ENCODE measurements at places on chromosomes 6 and 20.

DNA sequence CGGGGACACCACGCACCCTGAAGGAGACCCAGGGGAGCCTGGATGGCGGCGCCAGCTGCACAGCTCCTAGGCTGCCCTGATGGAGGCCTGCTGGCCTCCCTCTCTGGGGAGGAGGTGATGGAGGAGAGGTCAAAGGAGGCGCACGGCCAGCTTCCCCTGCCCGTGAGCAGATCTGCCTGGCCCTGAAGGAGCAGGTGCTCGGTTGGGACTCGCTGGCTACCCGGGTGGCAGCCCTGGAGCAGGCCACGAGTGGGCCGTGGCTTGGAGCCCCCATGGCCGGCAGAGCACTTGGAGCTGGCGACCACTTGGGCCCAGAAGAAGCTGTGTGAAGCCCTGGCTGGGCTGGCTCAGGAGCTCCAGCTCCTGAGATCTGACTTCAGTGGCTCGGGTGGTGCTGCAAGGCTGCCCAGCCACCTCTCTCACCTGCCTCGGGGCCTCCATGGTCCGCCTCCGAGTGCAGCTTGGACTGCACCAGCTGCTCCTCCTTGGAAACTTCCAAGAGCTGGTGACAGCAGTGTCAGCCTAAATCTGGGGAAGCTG is 7.5 kb upstream of the RAET1E start:
- no peak for DNase-seq

GRCh38 chr6:169173532-169174268 is 79.9 kb downstream of the THBS2 start:
- no peak for DNase-seq

- peak; percentile 80 for DNase-seq
Observed at GRCh38 chr6:45922728-45923351, 92.8 kb downstream of the CLIC5 start.

- DNase-seq: peak; percentile 52
Observed at GRCh38 chr20:23059846-23060245, 10.4 kb upstream of the THBD start.

DNA sequence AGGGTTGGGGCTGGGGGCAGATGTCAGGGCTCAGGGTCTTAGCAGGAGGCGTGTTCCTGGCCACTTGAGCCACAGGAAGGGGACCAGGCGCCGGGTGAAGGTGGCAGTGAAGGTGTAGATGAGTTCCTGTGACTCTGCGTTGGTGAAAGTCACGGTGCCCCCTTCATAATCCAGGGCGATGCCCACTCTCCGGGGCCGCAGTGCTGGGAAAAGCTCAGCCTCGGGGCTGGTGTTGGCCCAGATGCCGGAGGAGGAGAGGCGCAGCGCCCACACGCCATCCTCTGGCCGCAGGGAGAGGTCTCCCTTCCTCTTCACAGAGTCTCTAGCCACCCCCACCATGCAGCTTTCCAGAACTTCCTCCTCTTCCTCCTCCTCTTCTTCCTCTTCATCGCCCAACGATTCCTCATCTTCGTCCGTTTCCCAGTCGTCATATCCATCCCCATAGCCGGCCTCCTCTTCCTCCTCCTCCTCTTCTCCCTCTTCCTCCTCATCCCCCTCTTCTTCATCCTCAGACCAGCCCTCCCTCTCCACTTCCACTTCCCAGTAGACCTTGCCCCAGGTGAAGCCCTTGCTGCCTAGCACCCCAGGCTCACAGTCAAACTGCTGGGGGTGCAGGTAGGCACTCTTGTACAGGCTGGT is 22.6 kb downstream of the TRIM15 start:
- DNase-seq: no peak

DNA sequence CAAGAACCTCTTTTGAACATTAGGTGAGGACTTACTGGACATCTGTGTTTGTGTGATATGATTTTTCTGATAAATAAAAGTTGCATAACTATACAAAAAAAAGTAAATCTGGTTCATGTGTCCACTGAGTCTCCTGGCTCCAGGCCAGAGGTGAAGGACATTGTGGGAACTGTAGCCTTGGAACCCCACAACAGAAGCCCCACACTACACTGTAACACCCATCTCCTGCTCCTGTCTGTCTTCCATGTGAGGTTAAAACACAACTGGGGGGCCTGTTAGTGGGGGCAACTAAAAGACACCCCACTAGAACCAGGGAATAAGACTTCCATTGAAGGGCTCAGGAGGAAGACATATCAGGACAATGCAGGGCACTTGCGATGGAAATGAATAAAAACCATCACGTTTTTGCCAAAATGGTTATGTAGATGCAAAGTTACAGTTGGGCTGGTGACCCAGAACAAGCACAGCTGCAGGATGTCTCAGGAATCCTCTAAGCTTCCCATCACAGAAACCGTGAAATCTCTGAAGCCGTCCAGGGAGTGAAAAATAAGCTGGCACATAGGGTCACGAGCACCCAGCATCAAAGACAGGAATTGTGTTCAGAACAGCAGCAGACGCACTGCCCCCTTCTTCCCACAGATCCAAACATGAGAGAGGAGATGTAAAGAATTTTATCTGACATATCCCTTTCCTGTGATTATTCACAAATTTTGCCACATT is 36.7 kb upstream of the PCSK2 start:
- DNase-seq: no peak

DNA sequence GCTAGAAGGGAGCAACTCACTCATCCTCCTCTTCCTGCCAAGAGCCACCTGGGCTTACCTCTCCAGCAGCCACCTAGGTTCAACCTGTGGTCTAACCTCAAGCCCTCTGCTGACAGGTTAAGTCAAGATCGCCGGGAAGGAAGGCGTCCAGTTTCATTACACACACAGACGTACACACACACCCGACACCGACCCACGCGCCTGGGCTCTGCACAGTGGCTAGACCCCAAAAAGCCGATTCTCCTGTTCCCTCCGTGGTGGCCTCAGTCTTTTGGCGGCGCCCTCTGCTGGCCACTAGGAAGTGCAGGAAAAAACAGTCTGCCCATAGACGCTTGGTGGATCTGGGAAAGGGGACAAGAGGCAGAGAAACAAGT is 52.8 kb downstream of the MRPL14 start:
- peak; percentile 87 for DNase-seq

GRCh38 chr20:32968478-32969241 is 35.6 kb downstream of the SUN5 start:
- DNase-seq: no peak

GRCh38 chr6:31114541-31114878 is at the start of gene PSORS1C1:
Gene PSORS1C1 (plus strand): TSS chr6:31114800. CDS start chr6:31129633, 14,833 bp downstream.
- DNase-seq: no peak

DNA sequence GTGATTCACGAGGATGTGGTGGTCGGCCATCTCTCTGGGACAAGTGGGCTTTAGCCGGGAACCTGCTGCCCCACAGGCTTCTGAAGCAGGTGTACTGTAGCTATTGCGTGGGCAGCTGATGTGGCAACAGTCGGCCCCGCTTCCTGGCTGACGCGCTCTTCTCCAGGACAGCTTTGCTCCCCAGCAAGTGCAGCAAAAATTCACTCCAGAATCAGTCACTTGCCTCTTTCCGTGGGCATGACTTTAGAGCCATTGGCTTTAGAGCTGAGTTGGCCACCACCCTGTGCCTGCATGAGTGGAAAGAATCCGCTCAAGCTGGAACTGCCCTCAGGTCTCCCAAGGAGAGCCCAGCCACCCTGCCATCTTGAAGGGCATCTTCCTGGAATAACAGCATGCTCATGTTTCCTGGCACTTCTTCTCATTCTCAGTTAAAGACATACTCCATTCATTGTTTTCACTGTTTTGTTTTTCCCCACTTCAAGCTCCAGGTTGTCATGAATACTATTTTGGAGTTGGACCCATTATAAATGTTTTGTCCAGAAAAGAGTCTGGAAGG is 178.3 kb downstream of the ZDHHC14 start:
- no peak for DNase-seq

DNA sequence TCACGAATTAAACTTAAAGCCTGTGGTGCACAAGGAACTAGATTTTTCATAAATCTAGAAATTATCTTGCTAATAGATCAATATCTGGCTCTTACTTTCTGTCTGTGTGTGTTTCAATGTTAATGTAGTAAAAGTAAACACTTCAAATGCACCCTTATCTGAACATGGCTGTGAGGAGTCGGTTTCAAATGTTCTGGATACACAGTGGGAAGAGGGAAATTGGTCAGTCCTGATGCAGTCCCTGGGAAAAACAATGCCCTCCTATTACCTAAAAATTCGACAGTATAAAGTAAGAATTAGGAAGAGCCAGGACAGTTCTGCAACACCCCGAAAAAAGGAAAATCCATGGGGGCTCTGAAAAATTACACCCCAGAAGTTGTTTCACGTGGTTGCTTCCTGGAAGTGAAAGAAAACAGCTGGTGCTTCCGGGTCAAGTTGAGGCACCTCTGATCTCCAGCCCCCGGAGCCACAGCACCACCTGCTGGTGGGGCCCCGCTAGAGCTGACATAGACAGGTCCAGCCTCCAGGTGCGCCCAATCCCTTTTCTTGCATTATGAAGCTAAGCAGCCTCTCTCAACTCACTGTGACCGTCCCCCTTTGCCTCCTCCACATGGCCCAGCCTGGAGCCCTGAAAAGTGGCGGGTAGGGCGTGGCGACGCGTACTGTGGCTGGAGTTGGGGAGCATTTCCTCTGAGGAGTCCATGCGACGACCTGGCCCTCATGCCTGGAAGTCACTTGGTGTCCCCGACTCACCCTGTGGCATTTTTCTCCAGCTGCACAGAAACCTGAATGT is 8.3 kb downstream of the SEMG2 start:
- DNase-seq: peak; percentile 53

DNA sequence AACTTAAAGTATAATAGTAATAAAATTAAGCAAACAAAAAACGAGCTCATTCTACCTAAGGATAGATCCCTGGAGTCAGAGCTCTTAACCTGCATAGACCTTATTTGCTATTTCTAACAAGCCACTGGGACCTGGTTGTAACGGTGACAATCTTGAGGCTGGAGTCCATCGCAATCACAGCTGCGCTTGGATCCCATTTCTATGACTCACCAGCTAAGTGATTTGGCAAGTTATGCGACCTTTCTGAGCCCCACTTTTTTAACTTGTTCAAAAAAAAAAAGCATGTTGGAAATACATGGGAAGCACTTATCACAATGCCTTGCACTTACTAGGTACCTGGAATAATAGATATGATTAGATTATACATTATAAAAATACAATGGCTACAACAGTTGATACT is 389.5 kb upstream of the CDH4 start:
- no peak for DNase-seq

DNA sequence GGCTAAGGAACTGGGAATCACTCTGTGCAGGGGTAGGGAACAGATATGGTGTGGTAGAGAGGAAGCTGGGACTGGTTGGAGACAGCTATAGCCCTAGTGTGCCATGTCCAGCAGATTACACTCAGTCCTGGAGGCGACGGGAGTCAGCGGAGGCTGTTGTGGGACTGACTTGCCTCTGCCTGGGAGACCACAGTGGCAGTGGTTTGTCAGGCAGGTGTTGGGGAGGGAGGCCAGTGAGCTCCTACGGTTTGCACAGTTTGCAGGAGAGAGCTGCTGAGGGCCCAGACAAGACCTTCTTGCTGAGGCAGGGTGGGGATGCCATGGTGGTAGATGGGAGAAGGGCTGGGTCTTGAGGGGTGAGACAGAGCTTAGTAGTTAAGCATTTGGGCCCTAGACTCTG is 4.9 kb downstream of the PLCG1 start:
- DNase-seq: no peak

- no peak for DNase-seq
Observed at GRCh38 chr6:95593025-95593424, 15.7 kb downstream of the MANEA start.

DNA sequence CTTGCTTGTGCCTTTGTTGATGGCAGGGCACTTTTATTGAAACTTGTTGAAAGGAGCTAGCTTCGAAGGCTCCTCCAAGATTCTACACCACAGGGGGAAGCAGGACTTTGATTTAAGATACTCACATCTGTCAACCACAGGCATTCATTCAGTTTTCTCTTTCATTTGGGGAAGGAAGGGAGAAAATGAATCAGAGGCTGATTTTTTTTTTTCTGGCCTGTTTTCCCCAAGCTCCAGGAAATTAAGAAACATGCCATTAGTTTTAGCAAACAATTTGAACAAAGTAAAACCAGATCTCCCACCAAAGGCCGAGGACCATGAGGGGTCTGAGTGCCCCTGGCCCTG is 8.7 kb upstream of the APCDD1L start:
- no peak for DNase-seq

DNA sequence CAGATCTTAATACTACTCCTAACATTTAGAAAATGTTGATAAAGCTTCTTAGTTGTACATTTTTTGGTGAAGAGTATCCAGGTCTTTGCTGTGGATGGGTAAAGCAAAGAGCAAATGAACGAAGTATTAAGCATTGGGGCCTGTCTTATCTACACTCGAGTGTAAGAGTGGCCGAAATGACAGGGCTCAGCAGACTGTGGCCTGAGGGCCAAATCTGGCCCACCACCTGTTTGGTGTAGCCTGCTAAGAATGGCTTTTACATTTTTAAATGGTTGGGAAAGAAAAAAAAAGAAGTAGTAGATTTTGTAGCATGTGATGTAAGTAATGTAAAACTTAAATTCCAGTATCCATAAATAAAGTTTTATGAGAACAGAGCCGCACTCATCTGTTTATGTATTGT is 19.4 kb upstream of the MAPK13 start:
- DNase-seq: no peak

- DNase-seq: no peak
Observed at GRCh38 chr6:118789419-118789818, 104.5 kb upstream of the ASF1A start.

- no peak for DNase-seq
Observed at GRCh38 chr6:110633731-110634213, 157.4 kb upstream of the SLC22A16 start.

- no peak for DNase-seq
Observed at GRCh38 chr20:53321596-53321995, 272.0 kb downstream of the ZNF217 start.

- no peak for DNase-seq
Observed at GRCh38 chr6:148520109-148520841, 177.6 kb downstream of the SASH1 start.

DNA sequence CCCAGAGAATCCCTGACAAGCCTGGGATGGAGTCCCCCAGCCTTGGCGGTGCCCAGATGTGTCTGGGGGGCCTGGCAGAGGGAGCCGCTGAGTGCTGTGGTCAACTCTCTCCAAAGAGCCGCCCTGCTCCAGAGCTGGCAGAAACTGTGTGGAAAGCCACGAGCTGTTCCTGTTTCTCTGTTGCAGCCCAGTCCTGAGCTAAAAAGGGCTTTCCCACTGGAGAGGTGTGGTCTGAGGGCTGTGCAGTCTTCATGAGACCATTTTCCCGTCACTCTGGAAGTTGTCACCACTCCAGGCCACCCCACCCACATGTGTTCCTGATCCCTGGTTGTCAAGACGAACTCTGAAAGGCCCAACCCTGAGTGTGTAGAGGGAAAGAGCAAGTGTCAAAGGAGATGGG is 99.7 kb upstream of the KCNK16 start:
- DNase-seq: no peak

GRCh38 chr6:107444277-107444676 is 15.1 kb downstream of the PDSS2 start:
- DNase-seq: no peak

- no peak for DNase-seq
Observed at GRCh38 chr6:128519931-128520435, 416 bp downstream of the PTPRK start.

DNA sequence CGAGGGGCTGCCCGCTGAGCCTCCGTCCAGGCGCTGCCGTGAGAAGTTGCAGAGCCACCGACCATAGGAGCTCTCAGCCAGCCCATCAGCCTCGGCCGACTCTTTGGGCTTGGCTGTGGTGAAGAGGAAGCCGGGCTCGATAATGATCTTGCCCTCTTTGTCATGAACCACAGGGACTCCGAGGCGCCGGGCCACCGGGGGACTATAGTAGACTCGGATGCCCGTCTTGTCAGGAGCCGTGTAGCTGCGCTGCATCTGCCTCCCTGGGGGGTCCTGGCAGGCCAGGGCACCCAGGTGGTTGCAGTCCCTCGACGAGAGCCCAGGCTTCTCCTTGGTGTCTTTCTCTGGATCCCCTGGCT is 20.5 kb upstream of the DSN1 start:
- no peak for DNase-seq

GRCh38 chr20:63471002-63471716 is 1.3 kb downstream of the KCNQ2 start:
- no peak for DNase-seq
